ENCODE measurements at places on chromosomes 3 and 15.

DNA sequence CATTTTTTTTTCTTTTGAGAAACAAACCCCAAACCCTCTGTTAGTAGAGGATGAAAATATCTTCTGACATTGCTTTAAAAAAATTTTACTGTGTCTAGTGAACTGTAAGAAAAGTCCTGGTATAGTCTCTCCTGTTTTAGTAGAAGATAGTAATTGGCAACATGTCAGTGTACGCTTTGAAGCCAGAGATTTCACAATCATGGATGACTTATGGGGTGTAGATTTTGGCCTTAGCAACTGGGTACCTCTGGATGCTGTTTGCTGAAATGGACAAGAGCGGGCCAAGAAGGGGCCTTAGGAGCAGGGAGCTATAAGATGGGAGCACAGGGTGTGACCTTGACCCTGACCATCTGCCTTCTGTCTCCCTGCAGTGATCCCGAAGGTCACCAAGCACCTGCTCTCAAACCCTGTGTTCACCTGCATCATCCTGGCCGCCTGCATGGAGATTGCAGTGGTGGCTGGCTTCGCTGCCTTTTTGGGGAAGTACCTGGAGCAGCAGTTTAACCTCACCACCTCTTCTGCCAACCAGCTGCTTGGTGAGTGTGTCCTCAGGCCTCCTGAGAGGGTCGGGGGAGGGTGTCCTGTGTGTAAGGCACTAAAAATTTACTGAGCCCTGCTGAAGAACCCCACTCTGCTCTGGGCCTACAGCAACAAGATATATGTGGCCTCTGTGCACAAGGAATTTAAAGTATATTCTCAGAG is 266.7 kb downstream of the SLCO3A1 start:
- no peak for DNase-seq

DNA sequence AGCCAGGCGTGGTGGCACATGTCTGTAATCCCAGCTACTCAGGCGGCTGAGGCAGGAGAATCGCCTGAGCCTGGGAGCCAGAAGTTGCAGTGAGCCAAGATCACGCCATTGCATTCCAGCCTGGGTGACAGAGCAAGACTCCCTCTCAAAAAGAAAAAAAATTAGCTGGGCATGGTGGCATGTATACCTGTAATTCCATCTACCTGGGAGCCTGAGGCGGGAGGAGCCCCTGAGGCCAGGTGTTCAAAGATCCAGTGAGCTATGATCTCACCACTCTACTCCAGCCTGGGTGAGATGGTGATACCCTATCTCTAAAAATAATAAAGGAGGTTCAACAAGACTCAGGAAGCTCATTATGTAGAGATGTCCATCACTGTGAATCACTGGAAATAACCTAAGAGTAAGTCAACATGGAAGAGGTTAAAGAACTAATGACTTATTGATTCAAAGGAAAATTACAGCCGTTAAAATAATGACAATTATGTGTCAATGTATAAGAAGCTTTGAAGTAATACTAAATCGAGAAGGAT is 19.8 kb upstream of the RAB7A start:
- DNase-seq: no peak

- DNase-seq: no peak
These were observed 251.0 kb upstream of the P2RY1 start for GRCh38 chr3:152583963-152584362.

DNA sequence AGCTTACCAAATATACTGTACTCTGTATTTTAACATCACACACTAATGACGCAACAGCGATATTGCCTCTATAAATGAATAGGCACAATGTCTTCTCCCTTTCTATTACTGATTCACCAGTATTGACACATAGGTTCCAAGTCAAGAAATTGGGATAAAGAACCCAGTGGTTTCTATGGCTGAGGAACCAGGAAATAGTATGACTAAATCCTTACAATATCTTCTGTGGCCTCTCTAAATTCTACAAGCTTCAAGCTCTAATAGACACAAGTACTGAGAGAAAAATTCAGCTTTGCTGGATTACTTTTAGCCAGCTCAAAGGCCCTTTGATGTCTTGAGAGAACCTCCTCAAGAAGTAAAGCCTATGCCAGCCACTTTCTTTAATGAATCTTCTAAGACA is 162.5 kb downstream of the DPH6 start:
- DNase-seq: no peak

- DNase-seq: peak; percentile 35
These were observed 16.3 kb downstream of the SV2B start for GRCh38 chr15:91116113-91117067.

DNA sequence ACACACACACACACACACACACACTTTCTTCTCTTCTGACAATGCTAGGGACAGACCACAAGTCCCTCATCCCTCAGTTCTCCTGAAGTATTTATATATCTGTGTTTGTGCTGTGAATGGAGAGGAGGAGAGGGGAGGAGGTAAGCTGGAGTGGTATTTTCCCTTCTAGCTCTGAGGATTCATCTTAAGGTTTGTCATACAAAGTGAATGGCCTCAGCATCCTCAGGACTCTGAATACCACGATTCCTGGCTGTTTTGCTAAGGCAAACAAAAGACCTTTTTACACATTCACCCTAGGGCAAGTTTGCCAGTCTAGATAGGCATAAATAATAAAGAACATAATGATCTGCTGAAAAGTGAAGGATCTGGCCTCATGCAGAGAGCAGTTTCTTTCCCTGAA is 65.7 kb upstream of the CHMP2B start:
- no peak for DNase-seq

- DNase-seq: no peak
These were observed 277.3 kb upstream of the TLE3 start for GRCh38 chr15:70375006-70375431.

DNA sequence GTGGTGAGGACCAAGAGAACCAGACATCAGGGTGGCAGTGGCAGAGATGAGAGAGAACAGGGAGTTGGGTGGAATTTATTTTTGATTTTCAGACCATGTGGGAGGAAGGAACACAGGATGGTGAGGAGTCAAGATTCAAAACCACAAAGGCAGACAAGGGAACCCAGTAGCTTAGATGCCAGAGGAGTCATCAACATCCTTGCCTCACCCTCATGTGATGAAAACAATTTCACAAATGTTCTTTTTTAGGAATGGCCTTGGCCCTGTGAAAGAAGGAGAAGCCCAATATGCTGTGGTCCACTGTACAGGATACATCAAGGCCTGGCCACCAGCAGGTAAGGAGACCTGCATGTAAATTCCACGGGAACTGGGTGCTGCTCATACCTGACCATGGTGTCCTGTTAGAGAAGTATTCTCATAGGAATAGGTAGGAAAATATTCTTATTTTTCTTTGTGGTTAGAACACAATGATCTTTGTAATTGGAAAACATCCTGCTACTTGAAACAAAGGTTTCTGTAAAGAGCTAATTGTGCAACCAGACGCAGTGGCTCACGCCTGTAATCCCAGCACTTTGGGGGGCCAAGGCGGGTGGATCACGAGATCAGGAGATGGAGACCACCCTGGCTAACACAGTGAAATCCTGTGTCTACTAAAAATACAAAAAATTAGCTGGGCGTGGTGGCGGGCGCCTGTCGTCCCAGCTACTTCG is 110.0 kb downstream of the ARNT2 start:
- no peak for DNase-seq

GRCh38 chr3:48408823-48409281 is 21.0 kb downstream of the PLXNB1 start:
- peak; percentile 16 for DNase-seq

GRCh38 chr3:44969154-44969827 is 6.7 kb downstream of the ZDHHC3 start:
- no peak for DNase-seq

- no peak for DNase-seq
These were observed 76.4 kb downstream of the HES1 start for GRCh38 chr3:194212161-194212844.
